ENCODE measurements at places on chromosomes 7 and 10. TPM values are rescaled to one million over a fixed set of nuclear protein-coding genes. Genes with fewer than 3 reads are reported as not detected.

DNA sequence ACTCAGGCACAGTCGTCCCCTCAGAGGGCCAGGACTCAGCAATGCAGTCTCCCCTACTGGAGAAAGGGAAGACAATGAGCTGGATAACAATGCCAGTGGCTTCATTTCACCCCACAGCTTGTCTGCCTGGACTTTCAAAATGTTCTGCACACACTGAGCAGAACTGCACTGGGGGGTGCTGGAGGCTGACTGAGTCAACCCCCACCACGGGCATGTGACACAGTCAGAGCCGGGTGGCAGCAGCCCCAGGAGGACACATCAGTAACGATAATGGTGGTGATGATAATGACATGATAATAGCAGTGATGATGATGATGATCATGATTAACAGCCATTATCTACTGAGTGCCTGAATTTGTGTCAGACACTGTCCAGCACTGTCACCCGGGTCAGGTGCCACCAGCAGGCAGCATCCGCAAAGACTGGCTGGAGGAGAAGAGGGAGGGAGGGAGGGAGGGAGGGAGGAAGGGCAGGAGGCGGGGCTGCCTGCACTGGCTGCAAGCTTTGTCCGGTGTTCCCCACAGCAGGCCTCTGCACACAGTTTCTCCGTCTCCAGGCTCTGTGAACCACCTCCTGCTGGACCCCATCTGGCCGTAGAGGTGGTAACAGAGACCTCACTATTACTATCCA, 67.4 kb downstream of the PLXNA4 start:
- no peak for DNase-seq

Gene CDHR3
- total RNA-seq: 8.6 TPM

Gene ADAP1
- 2.9 TPM for total RNA-seq

- no peak for DNase-seq
Observed at GRCh38 chr10:50219200-50219599, 32.1 kb downstream of the ASAH2 start.

- DNase-seq: no peak
Observed at GRCh38 chr7:19920166-19920565, 146.7 kb upstream of the TMEM196 start.

GRCh38 chr10:25738776-25739175, 195.3 kb upstream of the MYO3A start:
- no peak for DNase-seq

GRCh38 chr10:19480353-19480752, 335.9 kb upstream of the PLXDC2 start:
- no peak for DNase-seq

Gene MCM7
- 25.9 TPM for total RNA-seq

Gene SPDYE11
- total RNA-seq: not detected

- DNase-seq: peak; percentile 35
Observed at GRCh38 chr10:5291501-5292195, 73.1 kb upstream of the UCN3 start.

GRCh38 chr10:21100871-21101514, 203.9 kb upstream of the NEBL start:
- DNase-seq: no peak

Gene ASAH2
- 1.6 TPM for total RNA-seq

Gene CALCR
- total RNA-seq: not detected

Gene TRPV5
- total RNA-seq: not detected

- no peak for DNase-seq
Observed at GRCh38 chr10:25758041-25758457, 176.0 kb upstream of the MYO3A start.

Gene GPR141
- total RNA-seq: 0.51 TPM

Gene OR2A12
- not detected for total RNA-seq

Gene KCND2
- not detected for total RNA-seq

GRCh38 chr7:28005075-28005846, 175.3 kb downstream of the JAZF1 start:
- peak; percentile 46 for DNase-seq

DNA sequence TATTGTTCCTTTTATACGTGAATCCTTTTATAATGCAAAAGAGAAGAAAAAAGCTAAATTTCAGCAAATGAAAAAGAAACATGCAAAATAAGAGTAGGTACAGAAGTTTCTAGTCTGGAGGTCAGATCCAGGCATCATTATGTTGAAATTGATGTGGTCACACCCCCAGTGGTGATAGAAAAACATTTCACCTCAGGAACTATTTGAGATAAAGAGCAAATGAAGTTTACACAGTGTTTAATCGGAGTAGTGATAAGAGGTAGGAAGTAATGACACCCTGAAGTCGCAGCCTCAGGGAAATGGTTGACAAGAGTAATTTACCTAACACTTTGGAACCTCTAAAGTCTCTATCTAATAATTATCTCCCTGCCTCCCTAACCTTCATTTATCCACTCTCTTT, 536.0 kb upstream of the STEAP1 start:
- no peak for DNase-seq

Gene ZP3
- 0.62 TPM for total RNA-seq

- no peak for DNase-seq
Observed at GRCh38 chr7:88147341-88147740, 72.5 kb downstream of the SRI start.

- DNase-seq: no peak
Observed at GRCh38 chr7:10634239-10634638, 339.4 kb upstream of the PHF14 start.

- DNase-seq: no peak
Observed at GRCh38 chr10:33189808-33190207, 144.7 kb downstream of the NRP1 start.

DNA sequence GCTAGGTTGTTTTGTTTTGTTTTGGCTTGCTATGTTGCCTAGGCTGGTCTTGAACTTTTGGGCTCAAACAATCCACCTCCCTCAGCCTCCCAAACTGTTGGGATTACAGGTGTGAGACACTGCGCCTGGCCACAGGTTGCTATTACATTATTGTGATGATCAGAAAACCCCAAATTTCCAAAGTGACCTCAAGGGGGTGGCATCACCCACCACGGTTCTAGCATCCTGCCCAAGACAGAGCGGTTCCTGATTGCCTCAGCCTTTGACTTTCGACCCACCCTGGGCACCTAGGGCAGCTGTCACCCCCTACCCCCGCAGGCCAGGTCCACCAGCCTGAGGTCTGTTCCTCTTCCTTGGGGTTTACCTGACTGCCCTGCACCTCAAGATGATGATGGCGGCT, 28.4 kb downstream of the SBDS start:
- DNase-seq: no peak

Gene GIMAP5
- total RNA-seq: 9.8 TPM

- DNase-seq: no peak
Observed at GRCh38 chr7:41788556-41788955, 85.7 kb upstream of the INHBA start.

GRCh38 chr10:64201936-64202335, 680.7 kb downstream of the REEP3 start:
- DNase-seq: no peak

DNA sequence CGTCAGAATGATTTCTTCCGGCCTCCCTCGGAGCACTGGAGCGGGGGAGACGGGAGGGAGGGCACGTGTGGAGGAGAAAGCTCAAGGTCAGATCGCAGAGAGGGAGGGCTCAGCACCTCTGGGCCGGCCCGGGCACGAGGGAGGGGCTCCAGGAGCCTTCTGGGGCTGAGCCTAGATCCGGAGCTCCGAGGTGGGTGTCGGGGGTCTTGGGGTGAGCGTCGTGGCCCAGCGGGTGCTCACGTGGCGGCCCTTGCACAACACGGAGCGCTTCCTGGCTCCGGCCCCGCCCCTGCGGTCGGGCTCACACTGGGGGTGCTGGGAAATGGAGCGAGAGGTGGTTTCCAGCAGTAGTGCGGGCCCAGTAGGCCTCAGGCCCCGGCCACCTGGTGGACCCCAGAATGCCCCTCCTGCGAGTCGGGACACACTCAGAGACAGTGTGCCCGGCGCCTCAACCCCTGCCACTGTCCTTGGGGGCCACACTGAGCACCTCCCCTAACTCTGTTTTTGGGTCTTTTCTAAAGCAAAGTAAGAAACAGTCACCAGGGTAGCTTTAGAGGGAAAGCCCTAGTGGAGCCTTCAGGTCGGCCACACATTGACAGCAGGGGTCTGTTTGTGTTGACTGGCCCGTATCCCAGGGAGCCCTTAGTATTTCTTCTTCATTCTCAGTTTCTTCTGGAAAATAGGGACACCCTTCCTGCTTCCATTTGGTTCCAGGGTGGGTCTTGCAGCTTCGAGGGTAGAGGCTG, 798 bp downstream of the PPIF start:
- peak; percentile 87 for DNase-seq

DNA sequence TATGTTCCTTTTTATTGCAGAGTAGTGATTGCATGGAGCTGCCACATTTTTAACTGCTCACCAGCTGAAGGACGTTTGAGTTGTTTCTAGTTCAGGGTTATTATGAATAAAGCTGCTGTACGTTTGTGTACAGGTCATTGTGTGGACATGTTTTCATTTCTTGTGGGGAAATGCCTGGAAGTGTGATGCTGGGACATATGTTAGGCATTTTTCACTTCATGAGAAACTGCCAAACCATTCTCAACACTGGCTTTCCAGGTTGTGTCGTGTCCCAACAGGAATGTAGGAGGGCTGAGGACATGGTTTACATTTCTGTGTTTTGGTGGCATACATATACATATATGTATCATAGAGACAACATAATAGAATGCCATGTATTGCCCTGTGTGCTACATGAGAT, 73.0 kb downstream of the NEURL1 start:
- DNase-seq: no peak

DNA sequence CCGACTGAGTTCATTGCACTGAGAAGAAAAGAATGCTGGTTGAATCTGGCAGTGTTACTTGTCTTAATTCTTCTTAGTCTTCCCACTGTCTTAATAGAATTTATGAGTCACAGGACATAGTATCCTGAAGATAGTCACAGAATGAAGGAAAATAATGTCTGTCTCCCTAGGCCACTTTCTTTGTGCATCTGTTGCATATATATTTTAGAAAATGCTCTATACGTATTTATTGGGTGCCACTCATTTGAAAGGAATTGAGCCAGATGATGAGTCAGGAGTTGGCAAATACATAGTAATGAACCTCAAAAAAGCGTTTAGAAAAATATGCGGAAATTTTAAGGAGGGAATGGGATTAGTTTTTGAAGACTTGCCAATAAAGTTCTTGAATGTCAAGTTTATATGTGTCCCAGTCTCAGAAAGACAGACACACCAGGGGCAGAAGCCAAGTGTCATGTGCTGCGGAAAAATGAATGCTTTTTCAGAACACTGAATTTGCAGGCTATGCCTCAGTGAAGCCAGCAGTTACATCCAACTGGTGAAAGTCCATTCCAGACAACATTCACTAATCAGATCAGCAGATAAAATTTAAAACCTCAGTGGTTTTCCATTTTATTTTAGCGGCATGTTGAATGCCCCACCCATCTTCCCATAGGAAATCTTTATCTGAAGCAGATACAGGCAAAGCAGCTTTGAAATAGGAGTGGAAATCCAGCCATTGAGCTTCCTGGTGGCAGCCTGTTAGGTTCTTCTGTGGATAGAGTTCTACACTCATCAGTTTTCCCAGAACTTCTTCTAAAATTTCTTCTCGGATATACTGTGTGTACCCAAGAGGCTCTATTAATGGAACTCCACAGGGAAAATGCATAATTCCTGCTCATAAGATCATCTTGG, 308.4 kb downstream of the BICC1 start:
- no peak for DNase-seq

Data from right lobe of liver (tissue), 6 donors.